ENCODE measurements at places on chromosomes 5 and 9.

DNA sequence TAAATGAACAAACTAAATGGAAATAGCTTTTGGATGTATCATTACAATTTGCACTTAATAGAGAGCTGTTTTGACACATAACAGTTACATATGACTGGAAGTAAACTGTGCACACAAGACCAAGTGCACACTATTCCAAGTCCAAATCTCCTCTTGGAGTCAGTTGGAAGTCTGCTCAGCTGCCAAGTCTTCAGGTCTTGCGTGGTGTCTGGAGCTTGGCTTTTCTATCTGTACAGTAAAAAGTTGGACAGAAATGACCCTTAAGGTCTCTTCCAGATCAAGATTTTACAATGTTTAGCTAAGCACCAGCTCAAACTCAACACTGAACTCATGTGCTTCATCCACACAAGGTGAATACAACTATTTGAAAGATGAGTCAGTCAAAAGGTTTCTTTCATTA, 456.9 kb downstream of the RASEF start:
- DNase-seq = no peak

- DNase-seq = no peak
Observed at GRCh38 chr5:115842089-115842935, 577 bp downstream of the AP3S1 start.

- DNase-seq = no peak
Observed at GRCh38 chr9:27404661-27405060, 107.7 kb upstream of the EQTN start.

- no peak for DNase-seq
Observed at GRCh38 chr9:73680831-73681230, 529.2 kb downstream of the ANXA1 start.

- no peak for DNase-seq
Observed at GRCh38 chr5:142600611-142601358, 85.1 kb downstream of the FGF1 start.

DNA sequence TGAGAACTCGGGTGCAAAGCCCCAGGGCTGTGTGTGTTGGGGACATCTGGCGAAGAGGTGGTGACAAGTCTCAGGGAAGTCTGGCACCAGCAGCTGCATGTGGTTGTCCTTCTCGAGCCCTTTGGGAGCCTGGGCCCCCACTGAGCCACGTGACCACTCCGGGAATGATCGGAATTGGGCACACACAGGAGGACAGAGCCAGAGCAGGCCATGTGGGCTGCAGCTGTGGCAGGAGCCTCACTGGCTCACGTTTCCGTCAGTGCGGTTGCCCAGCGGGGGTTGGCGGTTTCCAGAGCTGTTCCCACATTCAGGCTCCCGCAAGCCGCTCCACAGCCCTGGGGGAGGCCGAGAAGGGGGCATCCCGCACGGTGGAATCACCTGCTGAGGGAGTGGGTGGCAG, 6.8 kb upstream of the CEL start:
- DNase-seq = no peak

- DNase-seq = peak; percentile 2
Observed at GRCh38 chr5:138139781-138140090, 508 bp upstream of the NME5 start.

DNA sequence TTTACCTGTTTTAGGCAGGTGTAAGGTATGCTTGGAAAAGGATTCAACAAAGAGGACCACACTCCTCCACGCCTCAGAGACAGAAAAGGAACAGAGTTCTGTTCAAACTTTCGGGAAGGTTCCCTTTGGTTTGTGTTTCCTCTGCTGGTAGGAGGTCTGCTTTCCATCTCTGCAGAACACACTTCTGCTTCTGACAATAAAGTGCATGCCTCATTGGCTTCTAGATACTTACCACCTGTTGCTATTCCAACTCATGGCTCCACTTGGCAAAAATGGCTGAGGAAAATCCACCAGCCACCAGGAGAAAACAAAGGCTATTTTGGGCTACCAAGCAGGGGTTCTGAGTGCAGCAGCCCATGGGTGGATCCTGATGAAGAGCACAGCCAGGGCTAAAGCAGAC, 112.7 kb downstream of the NRG2 start:
- no peak for DNase-seq

- DNase-seq = no peak
Observed at GRCh38 chr9:372128-372527, 157.5 kb downstream of the DOCK8 start.

GRCh38 chr5:94217216-94217615, 401.2 kb downstream of the KIAA0825 start:
- DNase-seq = no peak

GRCh38 chr9:94270009-94270408, 10.9 kb downstream of the ZNF169 start:
- no peak for DNase-seq

GRCh38 chr5:405421-405820, 37.6 kb upstream of the EXOC3 start:
- no peak for DNase-seq

GRCh38 chr5:137730336-137730735, 5.6 kb downstream of the KLHL3 start:
- DNase-seq = no peak

- no peak for DNase-seq
Observed at GRCh38 chr5:1054799-1055775, 46.5 kb downstream of the NKD2 start.

DNA sequence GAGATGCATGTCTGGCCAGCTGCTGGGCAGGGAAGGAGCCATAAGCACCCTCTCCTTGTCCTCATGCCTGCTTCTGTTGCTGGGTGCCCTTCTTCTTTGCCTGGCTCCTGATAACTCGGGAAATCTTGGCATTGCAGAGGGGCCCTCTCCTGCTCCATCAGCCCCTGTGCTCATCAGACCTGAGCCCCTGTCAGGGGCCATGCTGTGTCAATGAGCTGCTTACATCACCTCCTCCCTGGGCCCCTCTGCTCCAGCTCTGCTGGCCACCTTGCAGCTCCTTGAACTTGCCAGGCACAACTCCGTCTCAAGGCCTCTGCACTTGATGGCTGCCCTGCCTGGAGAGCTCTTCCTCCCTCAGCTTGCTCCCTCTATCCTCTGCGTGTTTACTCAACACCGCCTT, 194.3 kb downstream of the TTLL11 start:
- DNase-seq = no peak

- no peak for DNase-seq
Observed at GRCh38 chr9:131478421-131478868, 24.3 kb upstream of the POMT1 start.

GRCh38 chr5:1594357-1595106, 70.8 kb upstream of the LPCAT1 start:
- no peak for DNase-seq

DNA sequence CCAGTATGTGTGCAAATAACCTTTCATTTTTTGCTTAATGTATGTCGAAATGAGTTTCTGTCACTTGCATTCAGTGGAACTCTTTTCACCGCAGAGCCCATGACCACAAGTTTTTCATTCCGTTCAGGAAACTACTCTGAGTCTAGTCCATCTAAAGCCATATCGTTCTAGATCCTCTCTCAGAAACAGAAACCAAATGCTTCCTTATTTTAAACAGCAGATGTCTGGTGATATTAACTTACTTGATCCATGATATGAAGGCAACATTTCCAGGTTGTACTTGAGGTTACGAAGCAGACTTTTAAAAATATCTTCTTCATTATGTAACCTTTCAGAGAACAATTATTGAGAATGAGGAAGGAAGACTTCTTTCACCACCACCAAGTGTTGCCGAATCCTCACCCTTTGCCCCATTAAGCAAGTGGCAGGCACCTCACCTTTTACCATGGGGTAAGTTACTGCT, 72.4 kb upstream of the GNAQ start:
- DNase-seq = peak; percentile 99

- no peak for DNase-seq
Observed at GRCh38 chr5:66810848-66811261, 214.7 kb downstream of the MAST4 start.

DNA sequence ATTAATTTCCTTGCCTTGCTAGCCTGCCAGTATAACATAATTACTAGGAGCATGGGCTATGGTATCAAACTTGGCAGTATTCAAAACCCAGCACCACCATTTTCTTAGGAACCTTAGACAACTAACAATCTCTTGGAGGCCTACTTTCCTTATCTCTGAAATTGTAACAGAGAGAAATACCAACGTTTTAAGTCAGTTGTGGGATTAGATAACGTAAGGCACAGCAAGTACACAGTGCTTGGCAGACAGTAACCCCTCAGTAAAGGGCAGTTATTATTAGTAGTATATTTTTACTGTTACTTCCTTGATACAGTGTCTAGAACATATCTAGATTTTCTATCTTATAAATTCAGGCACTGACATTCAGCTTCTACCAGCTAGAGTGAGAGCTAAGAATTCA, 309.6 kb downstream of the ACTL7B start:
- DNase-seq = no peak

DNA sequence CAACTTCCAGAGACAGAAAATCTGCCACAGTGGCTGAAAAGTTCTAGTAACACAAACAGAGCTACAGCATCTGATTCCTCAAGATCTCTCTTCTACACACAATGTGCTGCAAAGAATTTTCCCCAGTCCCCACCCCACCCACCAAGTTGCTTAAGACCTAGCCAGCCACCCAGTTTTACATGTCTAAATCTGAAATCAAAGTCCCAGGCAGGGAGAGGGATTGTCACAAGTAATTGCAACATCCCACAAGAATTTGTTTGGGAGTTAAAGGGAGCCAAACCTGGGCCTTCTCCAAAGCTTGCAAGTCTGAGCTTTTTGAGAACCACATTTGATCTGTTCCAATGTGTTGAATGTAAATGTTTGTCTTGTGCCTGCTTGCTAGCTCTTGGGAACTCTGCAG, 15.5 kb downstream of the IGIP start:
- no peak for DNase-seq

GRCh38 chr9:93182572-93182971, 1.4 kb upstream of the WNK2 start:
- no peak for DNase-seq

DNA sequence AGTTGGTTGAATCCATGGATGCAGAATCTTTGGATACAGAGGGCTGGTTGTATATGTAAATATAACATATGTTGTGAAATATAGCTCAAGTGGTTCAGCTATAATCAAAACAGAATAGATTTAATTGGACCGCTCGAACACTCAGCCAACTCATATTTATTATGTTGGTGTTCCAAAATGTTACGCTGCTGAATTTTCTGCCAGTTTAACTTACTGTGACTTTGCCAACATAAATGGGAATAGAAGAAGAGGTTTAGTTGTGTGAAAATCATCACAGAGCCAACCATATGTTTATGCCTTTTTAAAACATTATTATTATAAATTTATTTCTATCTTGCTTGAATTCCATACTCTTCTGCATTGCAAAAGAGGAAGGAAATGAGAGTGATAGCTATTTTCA, 178.2 kb upstream of the FBXL7 start:
- DNase-seq = no peak

- DNase-seq = no peak
Observed at GRCh38 chr5:52759331-52759730, 28.4 kb upstream of the ITGA1 start.

DNA sequence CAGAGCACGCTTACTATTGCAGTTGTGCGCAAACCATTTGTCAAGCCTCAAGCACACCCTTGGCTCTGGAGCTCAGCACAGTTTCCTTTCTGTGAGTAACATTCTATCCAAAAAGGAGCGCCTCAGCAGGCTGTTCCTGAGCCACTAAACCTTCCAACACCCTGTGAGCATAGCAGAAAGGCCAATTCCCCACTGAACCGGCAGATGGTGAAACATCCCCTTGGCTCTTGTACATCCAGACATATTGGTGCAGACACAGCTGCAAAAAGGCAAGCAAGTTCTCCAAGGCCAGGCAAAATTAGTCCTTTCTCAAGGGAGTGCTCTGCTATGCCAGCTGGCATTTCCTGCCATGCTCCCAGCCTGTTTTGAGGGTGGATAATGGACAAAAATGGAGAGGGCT, 44.1 kb upstream of the CEMIP2 start:
- DNase-seq = no peak

All from GF-D8 (cell line).